ENCODE measurements at places on chromosomes 5 and 9.
A peak's percentile ranks its signal among the peaks of the same experiment; 100 is the strongest.

GRCh38 chr9:137217276-137218211, 4.5 kb downstream of the RNF208 start:
- no peak for DNase-seq

GRCh38 chr5:29744618-29745017, 1448.9 kb upstream of the CDH6 start:
- DNase-seq = no peak

DNA sequence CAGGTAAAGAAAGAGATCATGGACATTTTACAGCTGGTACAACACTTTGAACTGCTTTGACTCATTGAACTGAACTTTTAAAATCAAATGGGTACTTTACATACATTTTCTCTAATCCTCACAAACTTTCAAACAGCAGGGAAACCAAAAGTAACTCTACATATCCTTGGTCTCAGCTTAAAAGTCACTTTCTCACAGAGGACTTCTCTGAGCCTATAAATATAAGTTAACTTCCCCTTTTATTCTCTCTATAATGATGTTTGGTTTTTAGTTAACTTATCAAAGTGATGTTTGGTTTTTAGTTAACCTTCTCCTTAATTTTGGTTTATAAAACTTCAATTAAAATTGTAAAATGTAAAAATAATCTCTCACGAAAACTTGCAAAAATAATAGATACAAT, 209.8 kb downstream of the MCTP1 start:
- DNase-seq = no peak

- DNase-seq = no peak
Observed at GRCh38 chr9:91948597-91949391, 1.2 kb downstream of the ROR2 start.

GRCh38 chr5:72647806-72648205, 140.6 kb upstream of the ZNF366 start:
- no peak for DNase-seq

- no peak for DNase-seq
Observed at GRCh38 chr5:68746220-68746619, 347.6 kb upstream of the SLC30A5 start.

GRCh38 chr5:128300181-128300580, 216.6 kb downstream of the SLC12A2 start:
- no peak for DNase-seq

GRCh38 chr9:89515416-89515815, 17.5 kb upstream of the SEMA4D start:
- DNase-seq = no peak

DNA sequence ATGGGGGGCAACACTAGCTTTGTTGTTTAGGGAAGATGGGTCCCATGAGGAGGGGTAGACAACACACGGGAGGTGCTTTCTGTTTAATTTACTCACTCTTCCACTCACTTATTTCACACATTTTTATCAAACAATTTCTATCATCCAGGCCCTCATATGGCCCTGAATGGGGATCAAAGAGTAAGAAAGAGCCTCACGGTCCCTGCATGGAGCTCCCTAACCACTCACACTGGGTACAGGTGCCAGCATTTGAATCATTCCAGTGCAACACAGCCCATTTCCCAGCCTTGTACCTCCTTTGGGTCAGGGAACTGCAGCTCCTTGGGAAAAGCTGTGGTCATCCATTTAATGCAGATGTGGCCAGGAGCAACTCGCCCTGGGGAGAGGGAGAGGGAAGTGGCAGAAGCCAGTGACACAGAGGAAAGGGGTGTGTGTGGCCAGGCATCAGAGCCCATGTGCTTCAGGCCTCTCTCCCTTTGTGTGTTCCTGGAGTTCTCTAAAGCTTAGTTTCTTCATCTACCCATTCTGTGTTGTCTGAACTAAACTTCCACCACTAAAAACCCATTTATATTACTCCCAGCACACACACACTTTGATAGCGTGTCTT, 185.4 kb downstream of the PJA2 start:
- DNase-seq = no peak

- DNase-seq = no peak
Observed at GRCh38 chr5:79301046-79301712, 65.2 kb downstream of the JMY start.

GRCh38 chr9:95880021-95880690, 4.7 kb downstream of the ERCC6L2 start:
- DNase-seq = no peak

DNA sequence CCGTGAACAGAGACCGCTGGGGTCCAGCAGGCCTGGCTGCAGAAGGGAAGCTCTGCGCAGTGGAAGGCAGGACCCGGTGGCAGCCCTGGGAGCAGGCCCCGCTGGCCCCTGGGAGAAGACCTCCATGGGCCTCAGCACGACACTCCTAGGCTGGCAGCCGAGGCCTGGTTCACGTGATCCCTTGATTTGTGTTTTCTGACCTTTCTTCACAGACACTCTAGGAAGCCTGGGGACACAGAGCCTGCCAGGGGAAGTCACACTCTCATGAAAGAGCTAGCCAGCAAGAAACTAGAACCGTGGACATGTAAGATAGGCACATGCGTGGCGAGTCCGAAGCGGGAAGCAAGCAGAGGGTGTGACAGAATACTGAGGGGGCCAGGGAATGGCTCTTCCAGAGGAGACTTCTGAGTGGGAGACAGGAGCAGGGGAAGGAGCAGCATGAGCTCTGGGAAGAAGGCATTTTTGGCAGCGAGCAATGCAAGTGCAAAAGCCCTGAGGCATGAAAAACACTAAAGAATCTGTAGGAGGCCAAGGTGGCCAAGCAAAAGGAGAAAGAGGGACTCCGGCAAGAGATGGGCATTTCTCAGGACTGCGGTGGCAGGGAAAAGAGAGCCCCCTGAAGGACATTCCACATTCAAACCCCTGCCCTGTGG, 26.6 kb upstream of the IL17B start:
- peak; percentile 81 for DNase-seq

GRCh38 chr9:127181315-127181580, 58.8 kb upstream of the ANGPTL2 start:
- DNase-seq = peak; percentile 38

DNA sequence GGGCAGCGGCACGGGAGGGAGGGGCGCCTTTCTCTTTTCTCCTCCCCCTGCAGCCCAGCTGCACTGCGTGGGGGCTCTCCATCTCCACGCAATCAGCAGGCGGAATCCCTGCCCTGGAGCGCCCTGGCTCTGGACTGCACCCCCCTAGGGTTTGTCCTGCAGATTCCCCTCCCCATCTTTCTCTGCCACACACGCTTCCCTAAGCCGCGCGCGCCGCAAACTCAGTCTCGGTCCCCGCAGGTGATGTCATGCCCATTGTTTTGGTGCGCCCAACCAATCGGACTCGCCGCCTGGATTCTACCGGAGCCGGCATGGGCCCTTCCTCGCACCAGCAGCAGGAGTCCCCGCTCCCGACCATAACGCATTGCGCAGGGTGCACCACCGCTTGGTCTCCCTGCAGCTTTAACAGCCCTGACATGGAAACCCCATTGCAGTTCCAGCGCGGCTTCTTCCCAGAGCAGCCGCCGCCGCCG, at the start of gene KCNN2:
KCNN2 (plus strand) TSS at position 347 of the 473 bp plus-strand sequence; CDS start at position 417, 70 bp downstream.
- peak; percentile 87 for DNase-seq

- DNase-seq = peak; percentile 82
Observed at GRCh38 chr5:78879516-78879915, 105.6 kb downstream of the ARSB start.

DNA sequence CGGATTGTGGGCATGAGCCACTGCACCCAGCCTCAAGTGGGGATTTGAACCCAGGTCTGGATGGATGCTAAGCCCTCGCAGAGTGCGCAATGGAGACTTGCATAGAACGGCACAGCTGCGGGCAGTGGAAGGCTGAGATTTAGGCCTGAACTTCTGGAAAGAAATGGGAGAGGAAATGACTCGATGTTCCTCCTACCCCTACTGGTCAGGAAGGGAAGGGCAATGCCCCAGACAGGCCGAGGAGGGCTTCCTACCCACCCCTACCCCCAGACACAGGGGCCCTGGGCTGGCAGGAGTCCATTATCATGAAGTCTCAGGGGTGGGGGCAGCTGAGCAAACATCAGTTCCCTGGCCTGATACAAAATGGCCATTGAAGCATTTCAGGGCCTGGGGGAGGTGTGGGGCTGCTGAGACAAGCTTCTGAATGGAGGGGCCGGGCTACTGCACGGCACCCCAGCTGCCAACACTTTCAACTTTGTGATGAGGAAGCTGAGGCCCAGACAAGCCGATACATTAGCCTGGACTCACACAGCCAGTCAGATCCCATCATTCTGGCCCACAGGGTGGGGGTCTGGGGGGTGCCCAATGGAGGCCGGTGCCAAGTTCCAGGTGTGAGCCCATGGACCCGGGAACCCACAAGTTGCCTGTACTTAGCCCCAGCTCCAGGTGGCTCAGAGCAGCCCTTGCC, 13.5 kb upstream of the WDR38 start:
- DNase-seq = no peak

DNA sequence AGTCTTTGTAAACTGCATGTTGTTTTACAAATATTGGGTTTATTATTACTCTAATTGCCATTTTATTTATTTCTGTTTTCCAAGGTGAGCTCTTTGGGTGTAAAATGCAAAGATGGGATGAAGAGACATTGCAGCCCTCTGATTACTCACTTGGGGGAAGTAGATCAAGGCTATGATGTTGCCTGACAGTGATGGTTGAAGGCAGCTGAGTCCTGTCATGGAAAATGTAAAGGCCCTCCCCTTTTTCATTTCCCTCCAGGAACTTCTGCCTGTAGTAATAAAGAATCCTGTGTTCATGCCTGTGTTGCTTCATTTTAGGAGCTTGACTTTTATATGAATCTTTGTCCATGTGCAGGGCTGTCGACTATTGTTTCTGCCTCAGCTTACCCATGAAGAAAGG, 605.4 kb upstream of the CLINT1 start:
- DNase-seq = no peak

DNA sequence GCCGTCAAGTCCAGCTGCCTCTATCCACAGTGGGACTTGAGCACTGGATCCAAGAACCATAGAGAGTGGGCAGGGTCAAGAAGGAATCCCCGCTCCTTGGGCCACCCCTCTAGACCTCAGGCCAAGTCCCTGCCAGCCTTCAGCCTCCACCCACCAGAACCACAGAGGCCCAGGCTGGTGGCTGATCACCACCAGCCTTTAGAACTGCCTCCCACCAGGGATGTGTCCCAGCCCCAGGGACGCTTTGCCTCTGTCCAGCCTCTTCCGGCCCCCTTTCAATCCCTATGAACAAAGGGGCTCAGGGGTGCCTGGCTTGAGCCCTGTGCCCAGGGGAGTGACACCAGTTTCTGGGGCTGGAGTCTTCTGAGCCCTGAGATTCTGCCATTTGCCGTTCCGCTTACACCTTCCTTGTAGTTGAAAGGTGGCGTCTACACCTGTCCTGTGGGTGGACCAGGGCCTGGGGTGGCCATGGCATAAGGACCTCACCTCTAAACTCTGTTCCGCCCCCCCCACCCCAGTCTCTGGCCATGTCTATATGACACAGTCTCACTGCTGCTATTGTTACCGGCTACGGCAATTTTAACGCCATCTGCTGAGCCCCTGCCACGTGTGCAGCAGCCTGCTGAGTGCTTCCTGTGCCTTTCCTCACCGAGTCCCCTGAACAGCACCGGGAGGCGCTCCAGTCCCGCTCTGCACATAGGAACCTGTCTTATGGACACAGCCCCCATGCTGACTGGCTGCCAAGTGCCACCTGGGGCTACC, 35.7 kb upstream of the ORM1 start:
- peak; percentile 74 for DNase-seq

DNA sequence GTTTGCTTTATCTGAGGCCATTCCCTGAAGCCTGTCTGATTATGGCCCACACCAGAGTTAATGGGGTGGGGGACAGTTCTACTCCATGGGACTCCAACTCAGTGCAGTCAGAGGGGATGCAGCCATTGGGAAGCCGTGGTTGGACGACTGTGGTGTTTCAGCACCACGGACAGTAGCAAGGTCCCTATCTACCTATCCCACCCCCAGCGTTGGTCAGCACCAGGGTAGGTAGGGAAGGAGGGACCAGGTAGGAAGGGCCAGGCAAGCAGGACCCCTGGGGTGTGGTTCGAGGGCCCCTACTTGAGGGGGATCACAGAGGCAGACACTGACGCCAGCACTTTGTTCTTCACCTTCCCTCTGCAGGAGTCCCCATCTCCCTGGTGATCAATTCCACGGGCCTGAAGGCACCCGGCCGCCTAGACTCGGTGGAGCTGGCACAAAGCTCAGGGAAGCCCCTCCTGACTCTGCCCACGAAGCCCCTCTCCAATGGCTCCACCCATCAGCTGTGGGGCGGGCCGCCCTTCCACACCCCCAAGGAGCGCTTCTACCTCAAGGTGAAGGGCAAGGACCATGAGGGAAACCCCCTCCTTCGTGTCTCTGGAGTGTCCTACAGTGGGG, 33.2 kb downstream of the HMCN2 start:
- DNase-seq = peak; percentile 69

Data from posterior vena cava (tissue), 2 donors.